Naive thymus-derived CD8-positive, alpha-beta T cell (primary cell): ENCODE measurements at places on chromosomes 1 and 21.

GRCh38 chr1:19643121-19643520, 990 bp upstream of the NBL1 start:
- DNase-seq = no peak

DNA sequence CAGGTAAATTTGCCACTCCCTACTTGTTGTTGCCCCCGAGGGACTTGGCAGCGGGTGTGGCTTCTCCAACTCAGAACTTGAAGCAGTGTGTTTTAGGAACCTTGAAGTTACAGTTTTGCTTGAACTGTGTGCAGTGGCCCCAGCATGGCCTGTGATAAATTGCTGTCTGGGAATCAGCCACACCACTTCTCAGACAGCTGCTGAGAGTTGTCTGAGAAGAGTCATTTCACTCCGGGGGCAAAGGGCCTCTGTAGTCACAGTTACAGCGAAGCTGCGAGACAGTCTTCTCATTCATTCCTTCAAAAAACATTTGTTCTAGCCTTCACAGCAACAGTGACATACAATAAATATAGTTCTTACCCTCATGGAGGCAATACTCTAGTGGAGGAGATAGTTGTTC, 70.3 kb downstream of the PROX1 start:
- no peak for DNase-seq

GRCh38 chr1:46197964-46198811, at the start of gene POMGNT1:
TSS of gene POMGNT1 (minus strand) at chr1:46198434. CDS start at chr1:46197821, 613 bp downstream.
- peak; percentile 76 for DNase-seq

GRCh38 chr21:45592626-45593134, 50.4 kb upstream of the SLC19A1 start:
- DNase-seq = no peak

- DNase-seq = no peak
Measured at GRCh38 chr1:65179148-65179547, 31.1 kb downstream of the AK4 start.

- DNase-seq = no peak
Measured at GRCh38 chr1:170993717-170994116, 58.4 kb downstream of the MROH9 start.

DNA sequence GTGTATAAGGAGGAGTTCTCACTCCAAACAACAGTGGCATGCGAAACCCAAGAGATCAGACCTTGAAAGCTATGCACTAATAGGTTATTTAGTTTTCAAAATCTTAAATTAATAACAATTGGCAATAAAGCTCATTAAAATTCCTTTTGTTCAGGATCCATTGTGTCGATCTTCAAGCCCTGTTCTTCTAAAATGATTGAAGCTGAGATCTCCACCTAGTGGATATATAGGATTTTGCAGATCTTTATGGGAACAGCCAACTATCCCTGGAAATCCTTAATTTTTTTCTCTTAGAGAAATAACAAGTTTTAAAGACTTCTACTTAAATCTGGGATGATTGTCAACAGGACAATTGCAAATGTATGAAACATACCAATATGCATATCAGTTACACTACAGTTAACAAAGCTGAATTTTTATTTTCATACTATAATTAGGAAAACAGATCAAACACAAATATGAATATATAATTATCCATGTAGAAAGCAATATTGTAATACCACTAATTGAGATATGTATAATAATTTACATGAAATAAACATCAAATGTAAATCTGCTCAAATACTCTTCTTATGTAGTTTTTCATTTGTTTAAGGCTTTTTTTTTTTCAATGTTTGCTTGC, 43.3 kb downstream of the LRRC53 start:
- no peak for DNase-seq

GRCh38 chr1:155940993-155941844, at the start of gene RXFP4:
TSS of gene RXFP4 (plus strand) at chr1:155941638. CDS start at chr1:155941710, 72 bp downstream.
- no peak for DNase-seq

GRCh38 chr1:33396188-33397124, 34.4 kb downstream of the PHC2 start:
- DNase-seq = no peak

DNA sequence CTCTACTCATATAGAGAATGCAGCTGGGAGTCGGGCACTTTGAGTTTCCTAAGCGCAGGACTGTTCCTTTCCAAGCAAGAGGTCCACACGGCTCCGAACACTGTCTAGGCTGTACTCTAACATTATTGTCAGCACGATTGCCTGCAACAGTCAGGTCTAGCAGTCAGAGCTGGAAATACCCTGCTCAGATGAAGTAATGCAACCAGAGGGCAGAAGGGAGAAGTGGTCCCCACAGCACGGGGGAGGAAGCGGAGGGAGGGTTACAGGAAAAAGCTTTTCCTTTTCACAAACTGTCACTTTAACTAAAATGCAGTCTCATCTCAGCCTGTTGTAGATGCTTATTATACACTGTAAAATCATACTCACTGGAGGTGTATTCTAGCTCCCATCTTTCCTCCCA, 98.9 kb upstream of the SLC44A3 start:
- no peak for DNase-seq

DNA sequence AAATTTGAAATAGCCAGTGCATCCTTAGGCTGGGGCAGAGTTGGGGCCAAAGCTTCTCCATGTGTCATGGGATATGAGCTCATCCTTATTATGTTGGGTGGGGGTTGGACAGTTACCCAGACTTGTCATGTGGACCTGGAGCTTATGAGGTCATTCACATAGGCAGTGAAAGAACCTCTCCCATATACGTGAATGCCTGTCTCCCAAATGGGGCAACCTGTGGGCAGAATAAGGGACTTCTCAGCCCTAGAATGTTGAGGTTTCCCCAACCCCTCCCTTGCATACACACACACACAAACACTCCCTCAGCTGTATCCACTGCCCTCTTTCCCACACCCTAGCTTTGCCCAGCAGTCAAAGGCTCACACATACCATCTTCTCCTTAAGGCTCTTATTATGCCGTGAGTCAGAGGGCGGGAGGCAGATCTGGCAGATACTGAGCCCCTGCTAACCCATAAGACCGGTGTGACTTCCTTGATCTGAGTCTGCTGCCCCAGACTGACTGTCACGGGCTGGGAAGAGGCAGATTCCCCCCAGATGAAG, 2.3 kb upstream of the IVL start:
- DNase-seq = no peak

GRCh38 chr1:196277860-196278259, 330.4 kb downstream of the KCNT2 start:
- no peak for DNase-seq
